Sigmoid colon (tissue), 7 donors: ENCODE measurements at places on chromosomes 2 and 18. TPM values are rescaled to one million over a fixed set of nuclear protein-coding genes. Genes with fewer than 3 reads are reported as not detected.

- DNase-seq = peak; percentile 29
These were observed 15.5 kb downstream of the ADRA2B start for GRCh38 chr2:96100893-96101304.

DNA sequence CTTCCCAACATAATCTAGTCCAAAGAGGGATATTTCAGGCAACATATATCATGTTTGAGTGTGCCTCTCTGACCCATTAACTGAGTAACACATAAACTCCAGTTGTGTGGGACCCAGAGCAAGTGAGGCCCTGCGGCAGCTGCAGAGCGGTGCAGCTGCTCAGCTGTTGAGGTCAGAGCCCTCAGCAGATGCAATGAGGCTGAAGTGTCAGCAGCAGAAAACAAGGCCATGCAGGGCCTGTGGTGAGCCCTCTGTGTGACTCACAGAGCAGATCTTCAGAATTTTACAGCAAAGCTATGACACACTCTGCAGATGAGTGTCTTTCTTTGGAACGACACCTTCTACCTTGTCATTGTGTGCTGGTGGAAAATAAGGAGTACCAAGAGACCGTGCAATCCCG is 168.5 kb downstream of the CBLN2 start:
- no peak for DNase-seq

- no peak for DNase-seq
These were observed 309.7 kb downstream of the RAD51AP2 start for GRCh38 chr2:17208511-17208910.

GRCh38 chr18:63189817-63190216 is 129.8 kb downstream of the BCL2 start:
- DNase-seq = no peak

- no peak for DNase-seq
These were observed 57.9 kb upstream of the ARHGAP15 start for GRCh38 chr2:143071185-143071876.

DNA sequence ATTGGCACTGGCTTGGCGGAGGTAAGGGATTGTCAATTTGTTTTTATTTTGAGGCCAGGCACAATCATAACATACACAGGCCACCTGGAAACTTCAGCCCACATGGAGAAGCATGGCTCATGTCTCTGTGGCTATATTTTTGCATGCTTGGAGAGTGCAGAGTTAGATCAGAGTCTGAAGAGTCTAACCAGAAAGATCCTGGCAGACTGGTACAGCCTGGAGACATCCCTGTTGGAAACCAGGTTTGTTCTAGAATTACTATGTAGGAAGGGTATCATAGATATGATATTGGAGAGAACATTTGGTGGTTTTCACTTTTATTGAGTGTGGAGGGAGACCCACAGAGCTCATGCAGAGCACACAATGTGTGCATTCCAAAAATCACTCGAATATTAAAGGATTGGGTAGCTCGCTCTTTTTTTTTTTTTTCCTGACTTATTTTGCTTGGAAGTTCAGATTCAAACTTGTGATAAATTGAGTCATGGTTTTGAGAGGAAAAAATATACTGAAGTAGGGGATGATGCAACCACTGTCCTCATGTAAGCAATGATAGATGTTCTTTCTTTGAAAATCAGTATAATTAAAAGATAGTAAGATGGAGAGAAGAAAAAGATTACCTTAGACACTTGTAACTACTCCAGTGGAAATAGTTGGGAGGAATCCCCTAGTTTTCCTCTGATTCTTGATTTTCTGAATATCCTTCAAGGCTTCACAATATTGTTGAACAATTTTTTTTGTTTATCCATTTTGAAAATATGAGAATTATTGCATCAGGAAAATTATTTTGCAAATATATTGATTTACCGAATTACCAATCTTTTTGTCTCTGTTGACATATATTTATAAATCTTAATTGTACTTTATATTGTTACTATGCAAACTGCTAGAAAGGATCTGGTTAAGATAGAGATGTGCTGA is 185.7 kb upstream of the ZEB2 start:
- no peak for DNase-seq

GRCh38 chr2:119864318-119864717 is 104.6 kb downstream of the PTPN4 start:
- no peak for DNase-seq

GRCh38 chr2:171158790-171159371 is 1.8 kb downstream of the TLK1 start:
- no peak for DNase-seq

The MGAT4A gene
- polyA plus RNA-seq = 16.8 TPM
